ENCODE measurements at places on chromosomes 4 and X.

DNA sequence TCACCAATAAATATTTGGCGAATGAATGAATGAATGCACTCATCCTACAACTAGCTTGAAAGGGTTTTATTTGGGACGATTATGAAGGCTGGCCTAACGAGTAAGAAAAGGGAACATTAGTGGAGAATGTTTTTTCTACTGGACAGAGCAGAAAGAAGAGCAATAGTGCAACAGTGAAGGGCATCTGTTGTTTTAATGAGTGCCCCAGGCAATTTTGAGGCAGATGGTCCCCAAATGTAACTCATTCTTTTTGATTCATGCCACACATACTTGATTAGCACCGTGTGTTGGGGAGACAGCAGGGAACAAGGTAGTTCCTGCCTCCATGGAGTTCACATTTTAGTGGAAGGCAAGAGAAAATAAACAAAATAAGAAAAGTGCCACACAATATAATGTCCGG, 22.7 kb upstream of the INTS6L start:
- no peak for DNase-seq

- DNase-seq, result no peak
These were observed 69.4 kb upstream of the HGFAC start for GRCh38 chr4:3372264-3372932.

DNA sequence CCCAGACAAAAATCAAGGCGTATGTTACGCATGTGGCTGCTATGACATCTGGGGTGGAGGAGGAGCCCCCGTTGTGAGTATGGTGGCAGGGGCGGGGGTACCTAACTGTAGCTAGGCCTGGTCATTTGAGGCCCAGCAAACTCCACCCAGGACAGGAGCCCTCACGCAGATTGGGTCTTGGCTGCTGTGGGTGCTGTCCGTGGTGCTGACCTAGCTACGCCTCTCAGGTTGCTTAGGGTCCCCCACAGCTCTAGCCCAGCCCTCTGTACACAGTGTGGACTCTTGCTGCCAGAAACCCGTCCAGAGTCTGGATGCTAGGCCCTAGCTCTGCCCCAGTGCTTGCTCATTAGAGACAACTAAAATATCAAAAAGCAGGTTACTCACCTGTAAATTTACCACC, 146.7 kb upstream of the PSAPL1 start:
- no peak for DNase-seq

GRCh38 chr4:10053635-10054453, 32.5 kb upstream of the SLC2A9 start:
- no peak for DNase-seq

- no peak for DNase-seq
These were observed 370.7 kb downstream of the GPAT3 start for GRCh38 chr4:83906561-83906960.

- DNase-seq, result no peak
These were observed 45.1 kb downstream of the ADGRL3 start for GRCh38 chr4:61245069-61245714.

DNA sequence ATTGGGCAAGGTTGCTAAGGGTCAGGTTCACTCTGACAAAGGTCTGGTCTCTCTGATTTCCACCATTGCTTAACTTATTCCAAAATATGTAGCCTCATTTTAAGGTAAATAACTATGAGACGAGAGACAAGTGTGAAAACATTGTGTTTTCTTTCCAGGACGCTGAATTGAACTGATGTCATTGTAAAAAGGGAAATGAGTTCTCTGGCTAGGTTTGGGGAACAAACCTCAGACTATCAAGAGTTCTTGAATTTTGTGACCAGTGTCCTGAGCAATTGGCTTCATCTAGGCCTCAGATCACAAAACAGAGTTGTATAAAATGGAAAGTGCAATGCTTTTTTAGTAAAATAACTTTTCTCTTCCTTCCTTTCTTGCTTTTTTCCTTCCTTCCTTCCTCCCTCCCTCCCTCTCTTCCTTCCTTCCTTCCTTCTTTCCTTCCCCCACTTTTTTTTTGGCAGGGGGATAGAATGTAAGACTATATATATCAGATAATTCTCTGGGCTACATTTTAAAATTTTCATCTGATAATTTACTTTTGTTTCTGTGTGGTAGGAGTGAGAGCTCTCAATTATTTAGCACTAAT, 30.8 kb upstream of the CXCL8 start:
- no peak for DNase-seq

- no peak for DNase-seq
These were observed 73.9 kb upstream of the C4orf50 start for GRCh38 chr4:6092131-6092530.

- DNase-seq, result no peak
These were observed 50.2 kb upstream of the GRIA2 start for GRCh38 chr4:157170321-157170720.

DNA sequence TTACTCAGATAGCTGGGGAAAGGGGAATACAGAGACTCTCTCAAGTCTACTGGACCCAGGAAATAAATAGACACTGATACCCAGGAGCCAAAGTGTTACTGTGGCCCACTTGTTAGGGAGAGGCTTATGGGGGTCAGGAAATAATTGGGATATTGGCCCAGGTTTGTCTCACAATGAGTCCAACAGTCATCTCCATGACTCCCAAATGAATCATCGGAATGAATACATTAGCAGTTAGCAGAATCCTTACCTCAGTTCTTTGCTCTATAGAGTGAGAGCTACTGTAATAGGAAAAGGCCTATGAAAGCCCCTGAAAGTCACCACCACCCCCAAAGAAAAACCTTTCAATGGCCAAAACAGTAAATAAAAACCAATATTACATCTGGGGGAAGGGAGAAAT, 42.4 kb upstream of the ARHGEF6 start:
- no peak for DNase-seq

- DNase-seq, result no peak
These were observed 7.1 kb downstream of the SMIM9 start for GRCh38 chrX:154827194-154828015.

GRCh38 chrX:51891821-51892551, 1.4 kb upstream of the MAGED1 start:
- DNase-seq, result no peak

DNA sequence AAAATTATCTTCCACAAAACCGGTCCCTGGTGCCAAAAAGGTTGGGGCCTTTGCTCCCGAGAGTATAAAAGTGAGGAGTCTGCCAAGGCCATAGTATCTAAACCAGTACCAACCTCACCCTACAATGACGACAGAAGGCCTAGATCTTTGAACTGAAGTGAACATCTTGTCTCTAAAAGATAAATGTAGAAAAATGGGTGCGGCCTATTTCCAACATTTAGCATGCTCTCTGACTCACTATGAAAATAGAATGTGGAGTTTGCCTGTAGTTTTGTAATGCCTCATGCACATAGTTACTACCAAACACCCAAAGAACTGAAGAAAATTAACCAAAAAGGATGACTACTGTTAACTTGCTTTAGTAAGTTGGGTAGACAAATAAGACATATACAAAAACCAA, 218.4 kb downstream of the SLITRK2 start:
- no peak for DNase-seq

- no peak for DNase-seq
These were observed 27.4 kb downstream of the APELA start for GRCh38 chr4:164904336-164904735.

DNA sequence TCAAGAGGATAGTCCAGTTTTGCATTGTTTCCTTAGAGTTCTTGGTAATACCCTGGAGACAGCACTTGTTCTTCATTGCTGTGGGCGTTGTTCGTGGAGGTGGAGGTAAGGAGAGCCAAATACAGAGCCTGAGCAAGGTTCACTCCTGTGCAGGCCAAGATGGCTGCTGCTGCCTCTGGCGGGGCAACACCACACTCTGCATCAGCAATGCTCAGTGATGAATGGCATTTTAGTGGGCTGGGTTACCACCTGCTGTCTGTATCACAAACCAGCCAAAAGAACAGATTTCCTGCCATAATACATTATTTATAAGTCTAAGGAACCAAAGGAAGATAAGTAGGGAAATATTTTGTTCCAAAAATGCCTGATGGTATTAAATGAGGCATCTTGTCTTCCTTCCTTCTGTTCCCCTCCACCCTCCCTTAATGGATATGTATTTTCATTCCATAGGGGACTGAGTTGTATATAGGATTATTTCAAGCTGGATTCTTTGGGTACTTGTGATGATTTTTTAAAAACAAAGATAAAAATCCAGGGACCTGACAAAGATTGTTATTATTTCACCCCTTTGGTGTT, 61.6 kb upstream of the LIMCH1 start:
- DNase-seq, result no peak
